ENCODE measurements at places on chromosomes 5 and 9.

GRCh38 chr5:159095866-159096242 lies 3.9 kb downstream of the EBF1 start:
- DNase-seq, result no peak

DNA sequence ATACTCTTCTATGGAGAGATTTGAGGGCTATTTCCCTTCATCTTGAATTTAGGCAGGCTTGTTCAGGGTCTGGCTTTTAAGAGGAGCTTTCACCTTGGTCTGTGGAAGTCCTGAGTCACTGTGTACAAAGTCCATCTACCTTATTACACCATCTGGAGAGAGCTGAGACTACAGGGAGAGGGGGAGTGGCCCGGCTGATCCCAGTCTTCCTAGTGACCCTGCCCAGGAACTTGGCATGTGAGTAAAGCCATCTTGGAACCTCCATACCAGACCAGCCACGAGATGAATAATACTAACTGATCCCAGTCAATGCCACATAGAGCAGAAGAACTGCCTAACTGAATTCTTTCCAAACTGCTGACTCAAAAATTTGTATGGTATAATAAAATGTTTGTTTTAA lies 8.4 kb upstream of the IL6ST start:
- DNase-seq, result no peak

DNA sequence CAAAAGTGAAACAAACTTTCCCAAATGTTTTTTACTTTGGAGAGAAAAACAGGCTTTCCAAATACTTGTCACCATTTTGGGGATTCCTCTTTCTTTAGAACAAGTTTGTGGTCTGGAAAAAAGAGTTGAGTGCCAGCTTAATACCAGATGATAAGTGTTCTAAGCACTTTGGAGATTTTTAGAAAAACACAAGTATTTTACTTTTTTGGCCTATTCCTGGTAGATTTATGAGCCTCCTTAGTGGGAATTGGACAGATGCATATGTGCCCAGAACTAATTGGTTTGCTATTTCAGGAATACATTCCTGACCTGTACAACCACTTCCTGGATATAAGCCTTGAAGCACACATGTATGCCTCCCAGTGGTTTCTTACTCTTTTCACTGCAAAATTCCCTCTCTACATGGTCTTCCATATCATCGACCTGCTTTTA lies 40.5 kb downstream of the GPR21 start:
- DNase-seq, result no peak

DNA sequence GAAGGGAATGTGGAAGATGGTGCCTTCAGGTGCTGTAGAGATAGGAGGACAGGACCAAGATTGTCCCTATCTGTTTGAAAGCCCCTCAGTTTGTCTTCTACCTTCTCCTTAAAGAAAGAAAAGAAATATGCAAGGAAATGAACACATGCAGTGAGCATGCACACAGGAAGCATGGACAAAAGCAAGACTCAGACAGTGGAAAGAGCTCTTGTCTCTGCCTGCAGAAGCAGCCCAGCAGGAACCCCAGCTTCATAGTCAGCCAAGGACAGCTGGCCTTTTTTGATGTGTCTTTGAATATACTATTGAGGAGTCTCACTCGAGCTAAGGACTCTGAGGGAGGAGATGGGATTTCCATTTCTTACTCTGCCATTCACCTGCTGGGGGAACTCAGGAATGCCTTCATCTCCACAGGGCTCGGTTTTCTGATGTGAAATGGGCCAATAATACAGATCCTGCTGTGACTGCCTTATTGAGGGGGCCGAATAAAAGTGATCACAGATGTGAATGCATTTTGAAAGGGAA lies 132.5 kb upstream of the ADRA1B start:
- DNase-seq, result no peak

GRCh38 chr5:65151614-65152013 lies 330.1 kb downstream of the ADAMTS6 start:
- no peak for DNase-seq

All from NCI-H1694 treated with DMSO at 0.1 percent for 48 hours (cell line).